ENCODE measurements at places on chromosomes 2 and 18.

- DNase-seq: no peak
Measured at GRCh38 chr2:127619877-127620705, 25.9 kb upstream of the GPR17 start.

DNA sequence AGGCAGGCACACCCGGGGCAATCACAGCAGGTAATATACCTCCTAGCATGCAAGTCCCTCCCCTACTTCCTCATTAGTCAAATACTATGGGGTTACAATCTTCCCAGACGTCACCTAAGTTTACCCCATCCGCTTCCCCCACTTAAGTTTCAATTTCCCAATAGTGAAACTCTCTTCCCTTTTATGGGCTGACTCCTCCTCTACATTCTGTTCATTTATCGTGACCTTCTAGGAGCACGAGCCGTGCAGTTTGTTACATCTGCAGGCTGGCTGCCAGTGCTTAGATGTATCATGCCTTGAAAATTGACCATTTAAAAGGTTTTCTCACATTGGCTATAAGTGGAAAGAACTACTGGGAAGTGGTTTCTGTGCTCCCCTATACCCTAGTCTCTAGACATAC lies 1357.8 kb upstream of the CRIM1 start:
- no peak for DNase-seq

- DNase-seq: no peak
Measured at GRCh38 chr2:121682396-121683298, 33.4 kb upstream of the CLASP1 start.

DNA sequence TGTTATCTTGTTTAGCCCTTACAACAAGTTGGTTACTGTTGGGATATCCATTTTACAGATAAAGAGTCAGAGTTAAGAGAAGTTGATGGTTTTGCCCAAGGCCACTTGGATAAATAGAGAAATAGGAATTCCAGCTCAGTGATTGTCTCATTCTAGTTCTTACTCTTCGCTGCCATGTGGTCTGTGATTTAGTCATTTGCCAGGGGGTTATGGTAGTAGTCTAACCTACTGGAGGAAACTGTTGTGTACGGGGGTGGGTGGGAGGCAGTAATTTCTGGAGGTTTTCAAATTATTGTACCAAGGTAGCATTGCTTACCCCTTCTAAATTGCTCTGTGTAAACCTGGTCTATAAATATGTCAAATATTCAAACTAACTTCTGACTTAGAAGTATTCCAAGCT lies 110.4 kb downstream of the MAP2 start:
- no peak for DNase-seq

DNA sequence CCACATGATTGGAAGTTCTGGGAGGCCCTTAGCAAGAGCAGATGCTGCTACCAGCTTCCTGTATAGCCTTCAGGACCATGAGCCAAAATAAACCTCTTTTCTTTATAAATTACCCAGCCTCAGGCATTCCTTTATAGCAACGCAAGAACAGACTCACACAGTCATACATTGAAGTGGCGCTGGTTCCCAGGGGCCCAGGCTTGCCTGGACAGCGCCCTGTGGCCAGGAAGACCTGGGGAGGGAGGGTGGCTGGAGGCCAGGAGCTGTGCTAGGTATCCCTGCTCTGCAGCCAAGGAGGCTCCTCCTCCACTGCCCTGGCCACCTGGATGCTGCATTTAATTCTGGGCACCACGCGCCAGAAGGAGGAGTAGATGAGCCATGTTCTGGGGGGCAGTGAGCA lies 98.1 kb downstream of the AGAP1 start:
- no peak for DNase-seq
